Bronchial epithelial cell (primary cell): ENCODE measurements at places on chromosomes 16 and 17.

GRCh38 chr17:76866774-76867577 lies 1.2 kb upstream of the MGAT5B start:
- peak; percentile 57 for DNase-seq

GRCh38 chr16:28494121-28494851 lies at the start of gene APOBR:
Gene APOBR (plus strand): TSS chr16:28494643. CDS start chr16:28494682, 39 bp downstream.
- no peak for DNase-seq

DNA sequence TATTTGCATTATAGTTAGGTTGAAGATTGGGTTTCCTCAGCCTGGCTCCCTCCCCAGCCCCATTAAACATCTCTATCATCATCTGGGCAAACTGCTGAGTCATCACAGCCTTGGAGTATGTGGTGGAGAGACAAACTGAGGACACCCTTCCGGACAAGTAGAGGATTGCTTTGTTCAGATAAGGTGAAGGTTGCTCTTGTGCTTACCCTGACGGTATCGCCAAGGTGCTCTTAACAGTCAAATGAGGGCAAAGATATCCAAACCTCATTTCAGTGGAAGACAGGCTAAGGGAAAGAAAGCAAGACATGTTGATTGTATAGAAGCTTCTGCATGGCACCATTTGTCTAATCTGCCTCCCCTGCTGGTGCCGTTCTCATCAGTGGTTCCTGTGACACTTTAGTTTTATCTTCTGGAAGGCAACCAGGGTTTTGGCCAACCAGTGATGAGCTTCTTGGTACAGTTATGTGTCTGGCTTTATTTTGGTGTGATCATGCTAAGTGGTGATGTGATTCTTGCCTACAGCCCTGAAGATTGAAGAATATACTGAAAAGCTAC lies 56.9 kb upstream of the LGALS9 start:
- DNase-seq = peak; percentile 39

GRCh38 chr17:17328251-17328650 lies 25.1 kb downstream of the NT5M start:
- DNase-seq = no peak

DNA sequence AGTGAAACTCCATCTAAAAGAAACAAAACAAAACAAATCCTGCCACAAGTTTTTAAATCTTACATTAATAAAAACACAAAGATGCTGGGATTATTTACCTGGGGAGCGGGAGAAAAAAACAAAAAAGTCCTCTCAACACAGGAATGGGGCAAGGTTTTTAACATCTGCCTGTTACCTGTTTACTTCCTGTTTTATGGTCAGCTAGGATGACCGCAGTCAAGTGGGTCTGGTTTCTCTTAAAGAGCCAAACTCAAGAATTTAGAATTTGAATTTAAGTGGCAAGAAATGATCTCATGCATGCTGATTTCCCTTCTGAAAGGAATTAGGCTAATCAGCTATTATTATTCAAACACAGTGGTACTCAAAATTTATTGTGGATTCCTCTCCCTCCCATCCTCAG lies 39.7 kb upstream of the TBC1D3K start:
- DNase-seq = no peak

DNA sequence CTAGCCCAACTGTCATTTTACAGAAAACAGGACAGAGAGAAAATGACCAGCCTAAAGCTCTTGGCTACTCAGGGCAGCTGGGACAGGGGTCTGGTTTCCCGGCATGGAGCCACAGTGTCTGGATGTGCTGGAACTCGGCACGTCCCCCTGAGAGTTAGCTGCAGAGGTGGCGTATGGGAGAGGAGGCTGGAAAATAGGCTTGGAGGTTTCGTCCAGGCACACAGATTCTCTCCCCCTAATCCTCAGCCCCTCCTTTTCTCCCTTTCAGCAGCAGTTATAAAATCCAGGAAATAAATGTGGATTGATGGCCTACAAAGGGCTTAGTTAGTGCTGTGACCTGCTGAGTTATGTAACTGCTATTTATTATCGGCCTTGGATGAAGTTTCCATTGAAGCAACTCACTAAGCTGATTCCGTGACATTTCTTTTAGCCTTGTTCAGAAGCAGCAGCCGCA lies 89.5 kb upstream of the TOB1 start:
- DNase-seq = no peak

GRCh38 chr16:65125322-65125721 lies 3.5 kb upstream of the CDH11 start:
- DNase-seq = no peak

GRCh38 chr17:48642843-48643696 lies 16.9 kb upstream of the HOXB9 start:
- DNase-seq = no peak

DNA sequence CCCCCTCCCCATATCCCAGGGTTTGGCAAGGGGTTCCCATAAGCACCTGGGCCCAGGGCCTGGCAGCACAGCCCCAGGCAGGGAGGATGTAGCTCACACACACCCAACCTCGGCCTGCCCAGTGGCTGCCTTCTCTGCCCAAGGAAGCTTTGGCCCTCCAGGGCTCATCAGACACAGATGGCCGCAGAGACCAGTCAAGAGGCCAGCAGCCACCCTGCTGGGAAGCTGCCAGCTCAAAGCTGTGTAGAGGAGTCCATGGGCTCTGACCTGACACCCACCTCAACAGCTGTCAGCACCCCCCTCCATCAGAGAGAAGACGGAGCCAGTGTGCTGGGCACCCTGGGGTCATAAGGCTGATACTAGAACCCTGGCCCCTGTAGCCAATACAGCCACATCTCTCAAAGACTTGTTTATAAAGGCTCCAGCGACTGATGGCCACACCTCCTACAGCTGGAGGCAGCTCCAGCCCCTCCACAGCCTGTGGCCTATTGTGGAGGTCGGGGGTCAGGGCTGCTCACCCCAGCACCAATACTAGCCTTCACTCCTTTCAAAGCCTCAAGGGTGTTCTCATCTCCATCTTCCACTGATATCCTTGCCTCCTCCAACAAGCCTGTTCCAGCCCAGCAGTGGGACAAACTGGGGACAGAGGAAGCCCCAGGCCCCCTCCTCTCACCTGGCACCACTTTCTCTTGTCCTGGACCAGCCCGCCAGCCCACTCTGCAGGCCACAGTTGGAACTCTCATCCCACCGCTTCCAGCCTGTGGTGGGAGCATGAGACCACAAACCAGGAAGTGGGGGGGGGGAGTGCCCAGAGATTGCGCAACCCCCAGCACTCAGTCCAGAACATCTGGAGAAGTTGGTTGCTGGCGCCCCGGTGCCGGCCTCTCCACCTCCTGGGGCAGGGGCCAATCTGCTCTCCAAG lies 2.2 kb upstream of the MPG start:
- peak; percentile 22 for DNase-seq

DNA sequence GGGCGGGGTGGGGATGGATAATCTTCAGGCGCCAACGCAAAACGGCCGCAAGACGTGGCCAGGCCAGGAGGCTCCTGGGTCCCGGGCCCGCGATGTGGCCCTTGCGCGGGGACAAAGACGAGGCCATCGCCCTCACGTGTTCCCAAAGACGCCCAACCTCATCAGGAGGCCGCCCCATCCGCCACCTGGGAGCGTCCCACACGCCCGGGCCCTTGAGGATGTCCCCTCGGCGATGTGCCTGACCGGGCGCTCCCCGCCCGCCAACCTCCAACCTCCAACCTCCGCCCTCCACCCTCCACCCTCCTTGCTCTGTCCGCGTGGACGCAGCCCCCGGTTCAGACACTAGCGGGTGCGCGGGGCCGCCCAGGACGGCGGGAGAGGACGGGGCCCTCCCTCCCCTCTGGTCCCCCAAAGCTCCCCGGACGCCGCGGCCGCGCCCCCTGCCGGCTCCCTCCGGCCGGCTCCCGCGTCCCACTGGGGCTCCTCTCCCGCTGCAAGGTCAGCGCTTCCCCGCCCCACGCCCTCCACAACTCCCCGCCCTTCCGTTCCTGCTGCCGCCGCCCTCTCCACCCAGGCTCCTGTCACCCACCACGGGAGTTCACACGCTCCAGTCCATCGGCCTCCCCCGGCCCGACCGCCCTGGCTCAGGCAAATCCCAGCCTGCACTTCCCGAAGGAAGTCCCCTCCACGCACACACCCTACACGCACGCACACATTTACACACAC lies 250.8 kb upstream of the RPL38 start:
- DNase-seq = no peak

GRCh38 chr17:48555258-48556228 lies 10.6 kb upstream of the HOXB2 start:
- no peak for DNase-seq

- DNase-seq = peak; percentile 64
Measured at GRCh38 chr16:47721006-47721637, 260.0 kb downstream of the PHKB start.

DNA sequence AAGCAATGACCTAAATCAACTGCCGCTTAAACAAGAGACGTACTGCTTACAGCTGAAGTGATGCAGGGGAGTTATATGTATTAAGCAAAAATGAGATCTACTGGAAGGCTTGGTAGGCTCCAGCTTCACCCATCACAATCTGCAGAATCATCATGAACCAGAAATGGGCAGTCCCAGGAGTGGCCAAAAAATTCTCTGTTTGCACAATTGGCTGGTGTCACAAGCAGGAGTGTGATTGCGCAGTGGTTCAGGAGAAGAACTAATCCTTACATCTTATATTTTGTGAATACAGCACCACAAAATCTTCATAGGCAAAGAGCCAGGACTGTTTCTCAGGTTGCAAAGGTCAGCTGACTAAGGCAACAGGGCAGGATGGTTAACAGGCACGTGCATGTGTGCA lies 75.9 kb downstream of the CES1 start:
- no peak for DNase-seq

- DNase-seq = no peak
Measured at GRCh38 chr17:11240041-11240840, 772 bp upstream of the SHISA6 start.

GRCh38 chr17:77316191-77316641 lies 175.4 kb downstream of the SEC14L1 start:
- peak; percentile 43 for DNase-seq

DNA sequence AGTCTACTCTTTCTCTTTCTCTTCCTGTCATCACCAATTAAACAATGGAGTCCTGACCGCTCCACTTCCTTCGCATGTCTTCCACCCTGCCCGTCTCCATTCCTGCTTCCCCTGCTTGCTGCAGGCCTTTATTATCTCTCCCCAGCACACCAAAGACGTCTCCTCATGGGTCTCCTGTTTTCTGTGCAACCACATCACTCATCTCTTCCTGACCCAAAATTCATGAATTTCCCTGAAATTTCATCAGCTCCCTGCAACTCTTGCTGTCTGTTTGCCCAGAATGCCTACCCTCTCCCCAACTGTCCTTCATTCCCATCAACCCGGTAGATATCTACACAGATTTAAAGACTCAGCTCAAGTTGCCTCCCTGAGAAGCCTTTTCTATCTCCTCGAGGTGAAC lies 76.7 kb upstream of the ALOX12 start:
- no peak for DNase-seq

DNA sequence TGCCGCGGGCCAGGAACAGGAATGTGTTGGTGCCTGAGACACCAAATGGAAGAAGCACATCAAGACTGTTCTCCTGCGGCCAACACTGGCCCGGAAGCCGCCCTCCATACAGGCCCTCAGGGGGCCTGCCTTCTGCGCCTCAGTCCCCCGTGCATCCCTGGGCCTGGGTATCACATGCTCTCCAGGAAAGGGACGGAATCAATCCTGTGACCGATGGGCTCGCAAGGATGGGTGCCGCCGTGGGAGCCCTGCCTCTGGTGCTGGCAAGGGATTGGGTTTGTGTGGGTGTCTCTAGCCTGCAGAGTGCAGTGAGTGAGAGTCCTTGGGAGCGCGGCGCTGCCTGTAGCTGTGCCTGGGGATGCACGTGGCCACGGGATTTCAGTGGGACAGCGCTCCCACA lies 19.4 kb downstream of the CIBAR2 start:
- no peak for DNase-seq

- DNase-seq = peak; percentile 34
Measured at GRCh38 chr16:30805056-30805369, 18.0 kb upstream of the ZNF629 start.

- no peak for DNase-seq
Measured at GRCh38 chr17:48571826-48572417, 6.2 kb downstream of the HOXB4 start.

- no peak for DNase-seq
Measured at GRCh38 chr16:58481931-58482330, 18.0 kb upstream of the NDRG4 start.

- peak; percentile 94 for DNase-seq
Measured at GRCh38 chr17:82110298-82110697, 12.3 kb upstream of the FASN start.

DNA sequence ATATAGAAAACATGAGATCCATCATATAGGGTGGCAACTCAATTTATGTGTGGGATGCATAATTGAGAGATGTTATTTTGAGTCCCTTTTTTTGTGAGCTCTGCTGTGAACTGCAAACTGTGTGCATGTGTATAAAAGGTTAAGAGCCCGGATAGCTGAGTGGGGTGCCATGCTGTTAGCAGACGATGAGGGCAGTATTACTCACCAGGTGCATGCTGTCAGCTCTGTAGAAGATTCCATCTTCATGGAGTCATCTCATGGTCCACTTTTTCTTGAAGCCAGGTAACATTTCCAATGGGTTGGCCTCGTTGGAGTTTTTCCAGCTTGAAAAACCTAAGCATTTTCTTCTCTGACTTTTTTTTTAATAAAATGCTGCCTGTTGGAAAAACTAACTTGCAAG lies 43.0 kb upstream of the RHBDL3 start:
- DNase-seq = peak; percentile 86

DNA sequence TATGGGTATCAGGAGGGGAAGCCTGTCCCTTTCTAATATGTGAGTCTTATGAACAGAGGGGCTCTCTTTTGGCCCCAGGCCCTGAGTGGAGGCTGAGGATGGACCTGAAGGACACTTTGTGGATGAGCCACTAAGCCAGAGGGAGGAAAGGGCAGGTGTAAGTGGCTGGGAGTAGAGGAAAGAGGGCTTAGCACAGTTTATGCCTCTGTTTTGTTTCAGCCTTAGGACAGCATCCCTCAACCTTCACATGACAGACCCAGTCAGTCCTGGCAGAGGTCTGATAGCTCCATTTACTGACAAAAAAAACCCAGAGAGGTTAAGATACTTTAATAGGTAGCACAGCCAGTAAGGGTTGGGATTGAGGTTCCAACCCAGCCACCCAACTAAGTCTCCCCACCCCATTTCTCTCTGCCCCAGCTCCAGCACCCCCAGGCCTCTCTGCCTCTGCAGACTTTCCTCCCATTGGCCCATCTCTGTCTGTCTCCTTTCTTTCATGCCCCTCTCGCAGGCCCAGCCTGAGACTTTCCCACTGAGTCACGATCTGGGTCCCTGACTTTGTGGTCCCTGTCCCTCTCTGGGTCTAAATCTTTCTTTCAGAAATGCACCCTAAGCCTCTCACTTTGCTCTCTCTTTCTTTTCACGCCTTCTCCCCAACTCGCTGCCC lies 4.7 kb upstream of the TBX21 start:
- no peak for DNase-seq

DNA sequence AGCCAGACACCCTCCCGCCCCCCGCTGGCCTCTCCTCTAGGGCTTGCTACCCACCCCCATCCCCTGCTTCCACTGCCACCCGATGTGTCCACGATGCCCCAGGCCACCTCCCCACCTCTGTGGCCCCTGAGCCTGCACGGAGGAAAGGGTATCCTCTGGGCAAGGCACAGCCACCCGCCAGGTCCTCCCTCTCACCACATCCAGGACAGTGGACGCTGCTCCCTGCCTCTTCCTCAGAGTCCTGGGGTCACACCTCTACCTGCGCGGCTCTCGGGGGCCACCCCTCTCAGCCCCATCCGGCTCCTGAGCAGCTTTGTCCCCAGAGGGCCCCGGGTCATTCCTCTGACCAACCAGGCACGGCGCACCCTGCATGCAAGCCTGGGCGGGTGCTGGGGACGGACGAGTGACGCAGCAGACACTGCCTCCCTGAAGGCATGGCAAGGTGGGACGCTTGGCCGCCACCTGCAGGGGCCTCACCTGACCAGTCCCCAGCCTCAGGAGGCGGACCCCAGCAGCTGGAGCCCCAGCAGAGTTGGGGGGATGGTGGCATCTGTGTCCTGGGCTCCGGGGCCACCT lies 24.8 kb downstream of the FLYWCH1 start:
- DNase-seq = no peak
